ENCODE measurements at places on chromosomes 4 and X.
A peak's percentile ranks its signal among the peaks of the same experiment; 100 is the strongest.

- DNase-seq, result no peak
Observed at GRCh38 chr4:8058031-8058479, 100.6 kb downstream of the ABLIM2 start.

GRCh38 chr4:7375427-7375826, 59.3 kb downstream of the PSAPL1 start:
- peak; percentile 86 for DNase-seq

DNA sequence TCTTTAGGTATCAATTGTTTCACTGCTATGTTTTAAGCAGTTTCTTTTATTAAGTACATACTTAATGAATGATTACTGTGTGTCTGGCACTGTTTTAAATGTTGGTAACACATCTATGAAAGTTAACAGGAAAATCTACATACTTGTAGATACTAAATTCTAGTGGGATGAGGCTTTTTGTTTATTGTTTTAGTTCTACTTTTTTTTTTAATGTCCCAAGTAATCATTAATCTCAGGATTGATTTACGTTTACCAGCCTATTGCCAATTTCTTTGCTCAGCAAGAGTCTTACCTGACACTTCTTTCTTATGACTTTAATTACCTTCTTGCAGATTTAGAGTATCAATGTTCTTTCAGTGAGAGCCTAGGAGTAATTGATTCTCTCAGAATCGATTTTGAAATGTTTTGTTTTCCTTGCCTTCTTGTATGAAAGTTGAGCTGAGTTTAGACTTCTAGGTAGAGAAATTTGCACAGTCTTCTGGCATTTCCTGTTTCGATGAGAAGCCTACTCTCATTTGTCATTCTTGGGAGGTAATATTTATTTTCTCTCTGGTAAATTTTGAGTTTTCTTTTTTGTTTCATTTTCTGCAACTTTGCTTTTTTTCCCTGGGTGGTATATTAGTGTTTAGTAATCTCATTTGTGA, 235.2 kb upstream of the ANKRD50 start:
- DNase-seq, result no peak

DNA sequence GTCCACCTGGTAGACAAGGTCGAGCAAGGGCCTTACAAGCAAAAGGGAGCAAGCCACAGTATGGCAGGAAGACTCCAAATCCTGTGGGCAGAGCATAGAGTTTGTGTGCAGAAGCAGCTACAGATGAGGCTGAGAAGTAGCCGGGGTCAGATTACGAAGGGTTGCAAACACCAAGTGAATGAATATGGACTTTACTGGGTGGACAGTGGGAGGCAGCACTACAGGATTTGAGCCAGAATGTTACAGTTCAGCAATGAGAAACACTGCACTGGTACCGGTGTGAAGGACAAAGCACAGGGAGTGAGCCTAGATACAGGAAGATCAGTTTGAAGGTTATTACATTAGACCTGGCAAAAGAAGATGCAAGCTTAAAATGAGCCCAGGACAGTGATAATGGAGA, 46.1 kb upstream of the HOPX start:
- DNase-seq, result no peak

- DNase-seq, result no peak
Observed at GRCh38 chr4:140675599-140676231, 80.5 kb downstream of the TBC1D9 start.

- no peak for DNase-seq
Observed at GRCh38 chr4:141676087-141676670, 39.8 kb downstream of the IL15 start.

DNA sequence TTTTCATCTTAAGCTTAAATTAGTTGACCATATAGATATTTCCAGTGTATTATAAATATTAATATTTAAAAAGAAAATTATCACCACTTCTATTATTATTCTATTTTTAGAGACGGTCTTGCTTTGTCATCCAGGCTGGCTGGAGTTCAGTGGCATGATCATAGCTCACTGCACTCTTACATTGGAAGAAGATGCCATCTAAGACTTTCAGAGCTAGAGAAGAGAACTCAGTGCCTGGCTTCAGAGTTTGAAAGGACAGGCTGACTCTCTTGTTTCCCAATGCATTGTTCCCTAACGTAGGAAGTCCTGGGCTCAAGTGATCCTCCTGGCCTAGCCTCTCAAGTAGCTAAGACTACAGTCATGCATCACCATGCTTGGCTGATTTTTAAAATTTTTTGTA, 75.9 kb downstream of the FIP1L1 start:
- no peak for DNase-seq

DNA sequence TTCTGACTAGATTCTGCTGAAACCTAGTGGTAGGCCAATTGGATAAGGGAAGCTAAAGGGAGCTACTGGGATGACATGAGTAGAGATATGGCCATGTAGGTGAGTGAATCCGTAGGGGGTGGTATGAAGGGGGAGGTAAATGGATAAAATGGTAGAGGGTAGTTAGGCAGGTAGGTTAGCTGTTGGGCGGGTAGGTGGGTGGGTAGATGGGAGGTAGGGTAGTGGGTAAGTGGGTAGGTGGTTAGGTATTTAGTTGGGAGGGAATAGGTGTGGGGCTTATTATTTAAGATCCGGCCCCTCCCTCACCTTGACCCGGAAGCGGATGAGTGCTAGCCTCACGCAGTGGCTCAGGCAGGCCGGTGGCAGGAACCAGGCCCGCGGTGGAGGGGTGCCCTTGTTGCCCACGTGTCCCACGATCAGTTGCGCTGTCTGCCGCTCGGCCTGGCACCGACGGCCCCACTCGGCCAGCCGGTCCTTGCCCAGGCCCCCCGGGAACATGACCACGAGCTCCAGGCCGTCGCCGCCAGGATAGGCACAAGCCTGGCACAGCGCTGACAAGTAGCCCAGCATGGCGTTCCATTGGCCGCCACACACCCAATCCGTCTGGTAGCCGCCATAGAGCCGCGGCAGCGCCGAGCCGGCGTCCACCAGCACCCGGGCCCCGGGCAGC, 725 bp downstream of the FAM120C start:
- peak; percentile 26 for DNase-seq

DNA sequence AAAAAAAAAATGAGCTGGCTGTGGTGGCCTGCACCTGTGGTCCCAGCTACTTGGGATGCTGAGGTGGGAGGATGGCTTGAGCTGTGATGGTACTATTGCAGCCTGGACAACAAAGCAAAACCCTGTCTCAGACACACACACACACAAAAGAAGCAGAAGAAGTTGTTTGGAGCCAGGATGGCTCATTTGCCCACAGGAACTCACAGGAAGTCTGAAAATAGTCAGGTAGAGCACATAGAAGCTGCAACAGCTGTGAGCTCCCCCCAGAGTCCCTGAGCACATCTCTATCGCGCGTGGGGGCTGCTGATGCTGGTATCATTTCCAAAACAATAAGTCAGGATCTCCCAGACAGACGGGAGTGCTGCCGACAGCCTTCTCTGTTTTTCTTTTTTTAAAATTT, 13.4 kb upstream of the DHRSX start:
- DNase-seq, result no peak

GRCh38 chr4:94944726-94945125, 187.0 kb downstream of the BMPR1B start:
- no peak for DNase-seq

DNA sequence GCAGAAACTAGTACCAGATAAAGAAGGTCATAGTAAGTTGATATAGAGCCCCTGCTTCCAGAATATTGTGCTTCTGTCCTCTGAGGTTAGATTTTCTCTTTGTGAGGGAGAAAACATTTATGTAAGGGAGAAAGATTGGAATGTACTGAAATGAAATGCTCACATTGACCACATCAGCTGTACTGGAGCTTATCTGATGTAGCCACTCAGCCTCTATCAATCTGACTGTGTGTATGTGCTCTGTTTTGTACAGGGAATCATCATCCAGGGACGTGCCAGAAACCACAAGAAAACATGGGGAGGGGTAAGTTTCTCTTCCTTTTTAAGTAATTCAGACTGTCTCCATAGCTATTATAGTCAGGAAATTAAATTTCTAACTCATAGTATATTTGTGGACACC, 56.8 kb downstream of the PRRG1 start:
- DNase-seq, result peak; percentile 2

GRCh38 chr4:176031922-176032321, 33.7 kb upstream of the WDR17 start:
- DNase-seq, result no peak

DNA sequence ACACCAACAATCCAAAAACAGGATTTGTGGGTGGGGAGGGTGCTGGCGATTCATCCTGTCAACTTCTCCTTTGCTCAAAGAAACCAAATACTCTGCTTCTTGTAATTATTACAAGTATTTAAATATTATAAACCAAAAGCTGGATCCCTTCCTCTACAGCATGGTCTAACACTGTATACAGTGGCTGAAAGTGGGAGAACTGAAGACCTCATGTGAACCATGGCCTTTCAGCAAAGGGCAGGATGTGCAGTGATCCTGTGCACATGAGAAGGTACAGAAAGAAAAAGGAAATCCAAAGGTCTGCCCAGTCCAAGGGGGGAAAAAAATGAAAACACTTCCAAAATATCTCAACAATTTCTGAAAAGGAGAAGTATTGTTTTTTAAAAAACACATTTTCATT, 5.3 kb upstream of the CXorf38 start:
- no peak for DNase-seq

- no peak for DNase-seq
Observed at GRCh38 chr4:42281324-42282020, 115.8 kb upstream of the SHISA3 start.

DNA sequence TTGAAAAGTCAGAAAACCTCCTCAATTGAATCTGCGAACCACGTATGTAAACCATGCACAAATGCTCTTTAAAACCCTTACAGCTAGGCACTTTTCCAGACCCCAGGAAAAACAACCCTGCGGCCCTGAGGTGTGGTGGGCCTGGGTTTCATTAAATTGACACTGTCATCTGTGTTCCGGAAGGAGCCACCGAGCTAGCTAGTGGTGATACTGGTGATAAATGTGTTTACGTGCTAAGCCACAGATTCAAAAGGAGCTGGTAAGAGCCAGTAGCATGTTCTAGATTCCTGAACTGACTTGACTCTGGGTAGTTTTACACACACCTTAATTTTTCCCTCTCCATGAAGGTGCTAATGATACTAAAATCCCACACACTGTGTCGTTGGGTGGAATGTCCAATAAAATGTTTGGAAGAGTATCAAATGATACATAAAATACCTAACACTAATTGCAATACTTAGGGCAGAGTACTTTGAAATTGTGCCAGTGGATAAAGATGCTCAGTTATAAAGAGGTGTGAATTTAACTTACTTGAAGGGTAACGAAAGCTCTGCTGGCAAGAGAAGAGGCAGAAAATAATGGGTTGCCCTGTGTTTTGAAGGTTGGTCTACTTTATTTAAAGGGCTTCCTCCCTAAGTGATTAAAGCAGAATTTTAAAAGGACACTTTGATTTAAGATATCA, 8.5 kb downstream of the SMS start:
- DNase-seq, result no peak

DNA sequence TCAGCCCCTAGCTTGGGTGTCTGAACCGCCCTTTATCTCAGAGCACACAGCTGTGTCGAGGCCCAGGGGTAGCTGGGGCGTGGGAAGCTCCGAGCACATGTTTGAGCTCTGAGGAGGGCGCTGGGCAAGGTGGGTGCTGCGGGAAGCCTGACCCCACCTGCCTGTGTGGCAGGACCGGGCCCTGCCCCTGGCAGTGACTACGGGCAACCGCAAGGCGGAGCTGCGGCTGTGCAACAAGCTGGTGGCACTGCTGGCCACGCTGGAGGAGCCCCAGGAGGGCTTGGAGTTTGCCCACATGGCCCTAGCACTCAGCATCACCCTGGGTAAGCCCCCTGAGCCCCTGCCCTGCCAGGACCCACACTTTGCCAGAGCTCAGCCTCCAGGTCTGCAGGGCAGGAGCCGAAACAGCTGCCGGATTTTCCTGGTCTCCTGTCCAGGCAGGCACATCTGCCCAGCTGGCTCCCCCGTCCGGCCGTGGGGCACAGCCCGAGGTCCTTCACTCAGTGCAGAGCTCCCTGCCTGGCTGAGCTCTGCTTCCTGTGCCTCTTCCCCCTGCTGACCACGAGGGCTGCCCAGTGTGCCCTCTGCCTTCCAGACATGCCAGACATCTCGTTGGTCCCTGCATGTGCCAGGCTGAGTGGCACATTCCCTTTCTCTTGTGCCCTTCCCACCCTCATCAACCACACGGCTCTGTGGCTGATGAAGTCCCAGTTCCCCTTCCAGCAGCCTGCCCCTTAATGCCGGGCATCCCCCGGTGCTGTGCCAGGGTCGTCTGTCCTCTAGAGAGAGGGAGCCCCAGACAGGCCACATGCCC, 33.2 kb upstream of the HTRA3 start:
- DNase-seq, result no peak

DNA sequence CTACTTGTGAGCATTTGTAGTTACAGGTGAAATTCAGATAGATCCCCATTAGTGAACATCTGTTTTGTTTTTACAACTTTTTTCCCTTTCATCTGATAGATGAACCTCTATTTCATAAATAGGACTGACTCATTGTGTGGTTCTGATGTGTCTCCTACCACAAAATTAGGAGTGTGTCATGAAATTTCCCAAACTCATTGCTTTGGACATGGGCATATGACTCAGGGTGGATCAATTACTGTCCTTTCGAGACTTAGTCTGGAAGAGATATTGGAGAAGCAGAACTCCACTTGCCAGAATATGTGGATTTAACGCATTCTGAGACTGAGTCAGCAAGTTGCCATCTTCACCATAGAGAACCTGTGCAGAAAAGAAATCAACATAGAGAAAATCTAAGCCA, 53.5 kb upstream of the PCDH10 start:
- no peak for DNase-seq

Measured in lung (tissue), 17 donors.